ENCODE measurements at places on chromosomes 4 and X. TPM values are rescaled to one million over a fixed set of nuclear protein-coding genes. Genes with fewer than 3 reads are reported as not detected.

The RASSF6 gene
- under 0.01 TPM for total RNA-seq

The NPY2R gene
- not detected for total RNA-seq

The LGI2 gene
- not detected for total RNA-seq

The MCF2 gene
- total RNA-seq, result not detected

The PRDM5 gene
- 11.4 TPM for total RNA-seq

The OPRPN gene
- not detected for total RNA-seq

The DMP1 gene
- total RNA-seq, result not detected

Measured in RPMI7951 (cell line).